Naive thymus-derived CD8-positive, alpha-beta T cell (primary cell): ENCODE measurements at places on chromosomes 16 and 17. TPM values are rescaled to one million over a fixed set of nuclear protein-coding genes. Genes with fewer than 3 reads are reported as not detected.

GRCh38 chr17:15418781-15419180, 48.6 kb downstream of the CDRT4 start:
- DNase-seq: no peak

- peak; percentile 76 for DNase-seq
Measured at GRCh38 chr17:78890498-78890897, 12.5 kb downstream of the CEP295NL start.

GRCh38 chr16:78211020-78211599, 111.7 kb downstream of the WWOX start:
- no peak for DNase-seq

DNA sequence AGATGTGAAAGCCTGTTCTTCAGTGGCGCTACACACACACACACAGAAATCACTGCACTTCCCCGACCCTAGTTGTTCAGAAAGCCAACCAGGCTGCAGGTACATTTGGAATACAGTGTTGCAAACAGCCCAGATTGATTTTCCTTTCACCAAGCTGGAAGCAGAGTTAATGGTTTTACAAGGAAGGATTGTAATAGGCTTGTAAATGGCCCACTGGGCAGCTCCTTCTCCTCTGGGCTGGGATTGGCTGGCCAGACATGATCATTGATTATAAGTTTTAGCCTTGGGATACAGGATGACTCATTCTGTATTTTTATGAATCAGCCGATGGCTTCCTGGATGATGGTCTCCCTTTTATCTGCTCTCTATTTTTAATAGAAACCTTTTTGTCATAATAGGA, 2.5 kb downstream of the VAT1L start:
- DNase-seq: no peak

DNA sequence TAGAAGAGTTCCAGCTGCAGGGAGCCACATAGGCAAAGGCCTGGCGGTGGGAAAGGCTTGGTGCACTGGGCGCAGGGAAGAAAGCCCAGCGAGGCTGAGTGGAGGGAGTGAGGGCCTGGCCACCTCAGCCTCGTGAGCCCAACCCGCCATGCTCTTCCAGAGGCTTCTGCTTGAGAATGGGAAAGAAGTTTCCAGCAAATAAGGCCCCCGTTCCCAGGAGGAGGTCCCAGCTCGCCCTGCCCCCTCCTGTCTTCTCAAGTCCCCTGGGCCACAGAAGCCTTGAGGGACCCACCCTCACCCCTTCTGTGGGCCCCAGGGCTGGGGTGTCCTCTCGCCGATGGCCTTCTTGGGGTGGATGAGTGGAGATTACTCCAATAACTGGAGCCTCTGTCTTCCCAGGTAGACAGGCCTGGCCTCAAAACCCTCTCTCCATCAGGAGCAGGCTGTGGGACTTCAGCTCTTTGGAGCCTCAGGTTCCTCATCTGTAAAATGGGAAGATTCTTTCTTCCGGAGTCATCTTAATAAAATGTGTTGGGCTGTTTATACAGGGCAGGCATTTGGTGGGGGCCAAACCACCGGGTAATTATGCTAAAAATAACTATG, 933 bp upstream of the SNN start:
- no peak for DNase-seq

- no peak for DNase-seq
Measured at GRCh38 chr17:27473190-27473747, 17.0 kb downstream of the KSR1 start.

DNA sequence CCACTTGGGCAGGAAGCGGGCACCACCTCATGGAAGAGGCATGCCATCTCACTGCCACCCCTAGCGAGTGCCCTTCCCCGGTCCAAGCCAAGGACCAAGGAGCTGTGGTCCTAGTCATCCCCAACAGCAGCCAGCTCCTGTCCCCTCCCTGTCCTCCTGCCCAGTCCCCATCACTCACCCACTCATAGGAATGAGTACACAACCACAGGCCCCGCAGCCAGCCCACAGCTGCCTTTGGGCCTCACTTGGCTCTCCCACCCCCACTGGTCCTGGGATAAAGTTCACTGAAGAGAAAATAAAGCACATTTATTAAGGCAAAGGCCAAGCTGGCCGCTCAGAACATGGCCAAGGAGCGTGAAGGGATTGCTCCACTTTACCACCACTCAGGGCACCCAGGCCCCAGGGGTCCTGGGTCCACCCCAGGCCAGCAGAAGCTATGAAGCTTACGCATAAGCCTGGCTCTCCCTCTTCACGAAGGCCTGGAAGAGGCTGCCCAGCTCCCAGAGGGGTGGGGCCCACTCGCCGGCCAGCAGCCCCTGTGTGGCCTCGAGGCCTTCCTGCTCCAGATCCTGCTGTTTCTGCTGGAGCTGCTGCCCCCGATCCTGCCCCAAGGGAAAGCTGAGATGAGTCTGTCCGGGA, 3.6 kb downstream of the SCRN2 start:
- no peak for DNase-seq

- DNase-seq: no peak
Measured at GRCh38 chr17:47240806-47241205, 12.8 kb upstream of the ITGB3 start.

DNA sequence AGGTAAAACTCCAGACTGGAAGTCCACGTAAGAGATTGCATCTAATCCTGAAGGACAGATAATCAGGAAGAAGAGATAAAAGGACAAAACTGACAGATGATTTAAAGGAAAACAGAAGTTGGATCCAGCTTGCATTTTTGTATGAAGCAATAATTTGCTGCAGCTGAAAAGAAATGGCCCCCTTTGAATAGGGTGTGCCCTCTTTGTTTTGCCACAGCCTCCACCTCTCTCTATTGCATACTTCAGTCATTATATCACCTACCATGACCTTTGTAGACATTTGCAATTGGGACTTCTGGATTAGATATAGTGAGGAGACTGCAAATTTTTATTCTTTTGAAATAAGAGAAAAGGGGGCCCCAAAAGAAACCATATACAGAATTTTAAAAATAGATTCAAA, 8.1 kb downstream of the NOG start:
- no peak for DNase-seq

CLEC3A gene
- not detected for polyA plus RNA-seq

- no peak for DNase-seq
Measured at GRCh38 chr17:12301551-12301950, 280.9 kb downstream of the MAP2K4 start.

GRCh38 chr16:84765616-84766580, 53.9 kb upstream of the CRISPLD2 start:
- DNase-seq: no peak

GRCh38 chr17:27481327-27481726, 25.1 kb downstream of the KSR1 start:
- DNase-seq: peak; percentile 68

- no peak for DNase-seq
Measured at GRCh38 chr17:56292578-56292977, 139.3 kb downstream of the ANKFN1 start.

DNA sequence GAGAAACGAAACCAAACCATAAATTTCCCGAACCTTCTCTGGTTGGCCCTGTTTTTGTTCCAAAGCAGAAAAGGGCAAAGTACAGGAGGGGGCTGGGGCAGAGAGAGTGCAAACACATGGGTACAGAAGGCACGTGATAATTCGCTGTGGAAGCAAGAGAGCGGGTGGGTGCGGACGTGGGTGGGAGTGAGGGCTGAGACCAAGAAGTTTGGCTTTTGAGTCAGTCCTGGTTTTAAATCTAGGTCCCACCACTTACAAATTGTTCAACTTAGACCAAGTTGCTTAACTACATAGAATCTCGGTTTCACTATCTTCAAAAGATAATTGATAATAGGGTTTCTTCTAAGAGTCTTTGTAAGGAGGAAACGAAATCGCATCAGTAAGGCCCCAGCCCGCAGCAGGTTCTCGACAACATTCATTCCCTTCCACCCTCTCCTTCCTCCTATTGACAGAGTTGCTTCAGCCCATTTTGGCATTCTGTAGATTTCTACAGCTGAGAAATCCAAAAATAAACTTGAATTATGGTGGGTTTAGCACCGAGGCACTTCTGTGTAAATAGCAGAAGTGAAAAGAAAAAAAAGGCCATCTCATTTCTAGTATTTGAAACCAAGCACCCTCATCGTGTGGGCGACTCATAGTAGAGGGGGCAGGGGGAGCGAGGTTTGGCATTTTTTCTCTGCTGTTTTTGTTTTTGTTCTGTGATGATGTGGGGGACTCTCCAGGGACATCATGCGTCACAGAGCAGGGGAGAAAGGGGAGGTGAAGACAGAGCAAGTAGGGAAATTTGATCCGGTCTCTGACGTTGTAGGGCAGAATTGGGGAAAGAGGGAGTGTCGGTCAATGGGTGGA, 33.6 kb upstream of the CCR7 start:
- DNase-seq: peak; percentile 89

DNA sequence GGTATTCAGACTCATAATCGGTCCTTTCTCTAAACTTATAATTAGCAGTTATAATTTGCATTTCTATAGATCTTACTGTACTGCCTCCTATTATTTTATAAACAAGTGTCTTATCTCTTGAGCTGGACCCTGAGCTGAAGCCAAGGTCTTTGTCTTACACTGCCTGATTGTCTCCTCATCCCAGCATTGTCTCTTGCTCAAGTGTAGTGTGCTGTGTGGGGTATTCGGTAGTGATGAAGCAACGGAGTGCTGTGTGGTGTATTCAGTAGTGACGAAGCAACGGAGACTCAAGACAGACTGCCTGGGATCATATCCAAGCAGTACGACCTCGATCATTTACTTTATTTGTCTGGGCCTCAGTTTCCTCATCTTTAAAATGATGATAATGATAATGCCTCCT, 69.3 kb downstream of the COX10 start:
- DNase-seq: no peak

FBXO31 gene
- polyA plus RNA-seq: 15.4 TPM

DNA sequence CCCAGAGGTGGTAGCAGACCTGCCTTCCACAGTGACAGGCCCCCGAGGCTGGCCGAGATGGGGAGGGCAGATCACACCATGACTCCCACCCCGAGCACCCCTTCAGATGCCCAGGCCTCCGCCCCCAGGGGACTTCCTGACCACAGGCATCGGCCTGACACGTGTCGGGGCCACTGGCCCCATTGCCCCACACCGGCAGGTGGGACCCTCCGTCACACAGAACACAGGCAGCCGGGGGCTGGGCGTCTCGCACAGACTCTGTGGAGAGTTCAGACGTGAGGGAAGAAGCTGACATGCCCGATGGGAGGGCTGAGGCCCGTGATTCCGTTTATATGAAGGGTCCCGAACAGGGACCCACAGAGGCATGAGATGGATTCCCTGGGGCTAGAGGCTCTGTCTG, 51.3 kb upstream of the GNG13 start:
- no peak for DNase-seq

DNA sequence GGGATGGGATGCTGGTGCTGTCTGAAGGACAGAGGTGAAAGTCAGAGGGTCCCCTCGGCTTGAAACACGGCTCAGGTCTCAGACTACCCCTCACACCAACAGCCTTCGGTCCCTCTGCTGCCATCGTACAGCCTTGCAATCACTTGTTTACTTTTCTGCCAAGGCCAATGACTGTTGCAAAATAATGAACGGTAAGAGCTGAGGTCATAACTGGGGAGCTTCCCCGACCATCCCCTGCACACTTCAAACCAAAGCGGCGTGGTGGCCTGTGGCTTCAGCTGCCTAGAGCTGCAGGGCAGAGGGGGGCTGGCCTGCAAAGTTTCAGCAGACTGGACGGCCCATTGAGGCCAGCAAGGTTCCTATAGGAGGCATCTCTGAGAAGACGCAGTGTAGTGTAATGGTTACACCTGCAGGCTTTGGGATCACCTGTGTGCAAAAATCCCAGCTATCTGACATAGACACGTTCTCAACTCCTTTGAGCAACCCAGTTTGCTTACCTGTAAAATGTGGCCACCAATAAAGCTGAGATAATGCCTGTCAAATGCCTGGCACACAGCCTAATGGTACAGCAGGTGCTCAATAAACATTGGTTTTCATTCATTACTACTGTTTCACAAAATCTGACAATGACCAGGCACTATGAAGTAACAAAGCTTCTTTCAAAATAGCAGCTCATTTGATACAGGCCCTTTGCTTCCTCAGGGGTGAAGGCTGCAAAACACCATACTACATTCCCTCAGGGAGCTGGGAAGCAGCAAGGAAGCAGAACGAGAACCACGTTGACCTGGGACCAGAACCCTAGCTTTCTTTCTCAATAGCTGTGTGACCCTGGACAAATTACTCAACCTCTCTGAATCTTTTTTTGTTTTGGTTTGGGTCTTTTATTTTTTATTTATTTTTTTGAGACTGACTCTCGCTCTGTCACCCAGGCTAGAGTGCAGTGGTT, 5.0 kb downstream of the PAM16 start:
- no peak for DNase-seq

DNA sequence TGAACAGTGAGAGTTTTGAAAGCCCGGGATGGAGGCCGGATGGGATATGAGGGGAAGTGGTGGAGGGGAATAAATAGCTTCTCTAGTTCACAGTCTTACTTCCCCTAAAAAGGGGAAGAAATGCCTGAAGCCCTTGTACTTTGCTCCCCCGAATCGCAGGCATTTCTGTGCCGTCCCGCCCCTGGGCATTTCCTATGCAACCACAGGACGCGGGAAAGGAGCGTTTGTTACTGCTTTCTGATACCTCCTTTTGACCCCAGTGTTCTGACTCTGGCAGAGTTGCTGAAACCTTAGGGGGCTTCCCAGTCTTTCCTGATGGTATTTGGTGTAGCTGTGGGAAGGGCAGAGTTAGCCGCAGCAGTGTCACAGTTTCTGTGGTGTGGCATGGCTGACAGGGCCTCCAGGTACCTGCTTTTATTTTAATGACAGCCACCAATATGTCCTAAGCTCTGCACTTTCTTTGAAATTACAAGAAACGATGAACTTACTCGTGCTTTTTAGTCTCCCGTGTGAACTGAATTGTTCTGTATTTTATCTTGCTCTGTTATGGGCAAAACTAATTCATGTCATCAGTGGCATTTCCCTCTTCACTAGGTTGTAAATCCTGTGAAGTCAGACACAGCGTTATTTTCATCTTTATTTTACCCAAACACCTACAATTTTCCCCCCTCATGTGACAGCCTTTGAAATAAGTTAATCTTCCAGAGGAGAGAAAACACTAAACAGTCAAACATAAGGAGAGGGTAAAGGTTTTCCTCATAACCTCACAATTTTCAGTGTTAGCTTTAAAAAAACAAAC, 27.1 kb downstream of the USP10 start:
- no peak for DNase-seq

- no peak for DNase-seq
Measured at GRCh38 chr17:2716649-2717048, 5.1 kb upstream of the CLUH start.

TMEM186 gene
- polyA plus RNA-seq: 14.1 TPM

SBK1 gene
- polyA plus RNA-seq: 19.9 TPM

KCNH6 gene
- polyA plus RNA-seq: not detected

DNA sequence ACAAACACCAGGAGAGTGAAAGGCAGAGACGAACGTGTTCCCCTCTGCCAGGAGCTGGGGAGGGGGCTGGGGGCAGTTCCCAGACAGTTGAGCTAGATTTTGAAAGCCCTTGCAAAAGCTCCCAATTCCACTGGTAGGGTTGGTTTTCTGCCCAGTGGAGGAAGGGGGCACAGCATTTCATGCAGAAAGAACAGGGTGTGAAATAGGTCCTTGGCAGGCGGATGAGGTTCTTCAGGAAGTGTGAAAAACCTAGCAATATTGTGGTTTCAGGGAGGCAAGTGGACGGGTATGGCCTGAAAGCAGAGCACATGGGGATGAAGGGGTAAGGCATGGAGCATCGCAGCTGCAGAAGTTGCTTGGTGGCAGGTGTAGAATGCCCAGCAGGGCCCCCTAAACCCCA, 248.3 kb downstream of the KATNIP start:
- no peak for DNase-seq
